NCI-H345 (cell line): ENCODE measurements at places on chromosomes 13 and 19.

GRCh38 chr13:113219256-113219940, 10.0 kb downstream of the CUL4A start:
- DNase-seq: no peak

DNA sequence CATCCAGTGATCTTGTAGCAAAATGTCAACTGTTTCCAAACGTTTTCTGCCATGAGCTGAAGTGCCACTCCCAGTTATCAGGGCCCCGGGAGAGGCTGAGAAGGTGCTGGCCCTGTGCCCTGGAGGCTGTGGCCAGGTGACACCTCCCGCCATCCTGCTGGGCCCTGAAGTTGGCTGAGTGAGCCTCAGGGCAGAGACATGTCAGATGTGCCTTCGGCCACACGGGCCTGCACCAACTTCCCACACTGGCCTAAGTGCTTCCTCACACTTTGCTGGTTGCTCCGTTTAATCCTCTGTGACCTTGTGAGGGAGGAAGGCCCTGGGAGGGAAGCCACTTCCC, 4.8 kb downstream of the ADPRHL1 start:
- DNase-seq: peak; percentile 38

DNA sequence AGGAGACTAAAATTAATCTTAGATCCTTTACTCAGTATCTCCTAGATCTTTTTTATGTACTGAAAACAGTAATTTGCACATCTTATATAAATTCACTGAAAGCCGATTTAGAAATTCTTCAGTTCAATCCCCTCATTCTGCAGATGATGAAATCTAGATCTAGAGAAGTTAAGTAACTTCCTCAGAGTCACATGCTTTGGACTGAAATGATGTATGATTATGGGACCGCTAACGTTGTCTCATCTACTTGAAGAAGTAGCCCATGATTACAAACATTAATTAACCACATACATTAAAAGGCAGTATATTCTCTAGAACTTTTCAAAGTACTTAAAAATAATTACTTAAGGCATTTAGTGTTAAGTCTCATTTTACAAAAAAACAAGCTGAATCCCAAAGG, 37.8 kb downstream of the ELF1 start:
- DNase-seq: no peak

DNA sequence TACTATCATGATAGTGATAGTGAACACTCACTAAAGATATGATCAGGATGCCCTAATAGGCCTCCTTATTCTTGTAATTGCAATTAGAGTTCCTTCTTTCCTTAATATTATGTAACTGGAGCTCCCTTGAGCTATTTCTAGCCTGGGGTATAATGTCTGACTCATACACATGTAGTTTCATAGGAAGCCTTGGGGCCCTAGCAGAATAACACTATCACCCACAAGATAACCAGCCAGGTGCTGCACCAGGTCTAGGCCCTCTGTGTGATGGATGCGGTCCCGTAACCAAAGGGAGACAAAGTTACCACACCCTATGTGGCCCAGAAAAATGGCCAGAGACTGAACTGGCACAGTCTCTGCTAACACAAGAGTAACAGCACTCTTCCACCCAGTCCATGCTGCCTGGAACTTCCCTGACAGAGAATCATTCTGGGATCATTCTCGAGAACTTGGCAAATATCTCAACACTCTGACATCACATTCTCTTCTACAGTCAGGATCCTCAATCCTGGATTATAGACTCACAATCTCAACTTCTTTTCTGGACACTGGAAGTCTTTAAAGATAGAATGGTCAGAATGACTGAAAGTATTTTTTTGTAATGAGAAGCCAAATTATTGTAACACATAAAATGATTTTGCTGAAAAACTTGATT, 32.6 kb upstream of the IGFL4 start:
- DNase-seq: no peak

GRCh38 chr19:57362419-57362818, 932 bp upstream of the TRAPPC2B start:
- DNase-seq: no peak

- no peak for DNase-seq
Observed at GRCh38 chr19:3478409-3479176, 1.7 kb downstream of the SMIM24 start.

- DNase-seq: no peak
Observed at GRCh38 chr13:97627566-97627965, 193.6 kb downstream of the RAP2A start.

DNA sequence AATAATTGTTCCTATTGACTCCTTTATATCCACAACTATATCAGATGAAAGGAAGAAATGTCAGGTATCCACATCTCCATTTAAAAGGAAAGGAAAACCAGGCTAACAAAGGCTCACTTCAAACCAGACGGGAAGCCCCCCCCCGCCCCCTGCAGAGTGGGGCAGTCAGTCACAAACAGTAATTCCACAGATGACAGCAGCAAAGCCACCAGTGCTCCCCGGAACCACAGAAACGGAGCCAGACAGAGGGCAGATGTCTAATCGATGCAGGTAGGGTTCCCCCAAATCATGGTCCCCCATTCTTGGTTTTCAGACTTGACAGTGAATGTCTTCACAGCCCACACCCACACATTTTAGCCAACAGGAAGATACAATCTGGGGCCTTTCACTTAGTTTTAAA, 100.8 kb downstream of the STK24 start:
- DNase-seq: no peak

DNA sequence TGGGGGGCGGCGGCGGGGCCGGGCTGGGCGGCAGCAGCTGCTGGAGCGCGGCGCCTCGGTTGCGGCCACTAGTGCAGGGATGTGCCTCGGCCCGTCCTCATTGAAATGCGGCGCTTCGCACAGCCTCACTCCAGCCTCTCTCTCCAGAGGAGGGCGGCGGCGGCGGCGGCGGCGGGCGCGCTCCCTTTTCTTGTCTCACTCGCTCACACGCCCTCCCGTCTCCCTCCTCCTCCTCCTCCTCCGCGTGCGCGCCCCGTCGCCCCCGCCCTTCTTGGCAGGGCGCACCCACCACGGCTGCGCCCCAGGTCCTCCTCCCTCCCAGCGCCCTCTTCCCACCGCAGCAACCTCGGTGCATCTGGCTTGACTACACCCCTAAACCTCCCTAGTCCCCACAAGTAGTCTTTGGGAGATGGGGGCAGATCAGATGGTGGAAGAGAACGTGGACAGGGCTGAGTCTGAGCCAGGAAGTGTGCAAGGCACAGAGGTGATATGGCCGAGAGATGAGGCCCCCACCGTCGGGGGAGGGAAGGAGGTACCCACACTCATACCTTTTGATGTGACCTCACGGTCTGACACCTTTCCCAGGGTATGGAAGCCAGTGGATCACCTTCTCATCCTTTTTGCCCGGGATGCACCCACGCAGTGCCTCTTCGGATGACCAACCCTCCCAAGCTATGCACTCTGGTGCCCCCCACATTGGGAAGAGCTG, at the start of gene DCLK1:
DCLK1 (minus strand) TSS at position 161 of the 709 bp plus-strand sequence.
- peak; percentile 38 for DNase-seq

DNA sequence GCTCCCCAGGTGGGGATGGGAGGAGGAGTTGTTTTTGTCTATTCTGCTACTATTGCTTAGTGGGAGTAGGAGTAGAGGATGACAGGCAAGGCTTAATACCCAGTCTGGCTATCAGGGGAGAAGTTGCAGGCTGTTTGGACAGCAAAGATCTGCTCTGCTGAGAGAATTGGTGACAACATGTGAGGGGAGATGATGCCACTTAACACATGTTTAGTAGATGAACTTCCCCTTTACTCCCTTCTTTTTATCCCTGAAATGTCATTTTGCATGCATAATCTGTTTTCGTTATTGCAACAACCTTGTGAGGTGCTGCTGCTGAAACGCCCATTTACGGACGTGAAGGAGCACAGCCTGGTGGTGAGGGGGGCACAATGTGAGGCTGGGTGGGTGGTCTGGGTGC, 3.0 kb upstream of the CYP4F12 start:
- no peak for DNase-seq

GRCh38 chr13:39789451-39789850, 134.0 kb downstream of the COG6 start:
- DNase-seq: no peak

DNA sequence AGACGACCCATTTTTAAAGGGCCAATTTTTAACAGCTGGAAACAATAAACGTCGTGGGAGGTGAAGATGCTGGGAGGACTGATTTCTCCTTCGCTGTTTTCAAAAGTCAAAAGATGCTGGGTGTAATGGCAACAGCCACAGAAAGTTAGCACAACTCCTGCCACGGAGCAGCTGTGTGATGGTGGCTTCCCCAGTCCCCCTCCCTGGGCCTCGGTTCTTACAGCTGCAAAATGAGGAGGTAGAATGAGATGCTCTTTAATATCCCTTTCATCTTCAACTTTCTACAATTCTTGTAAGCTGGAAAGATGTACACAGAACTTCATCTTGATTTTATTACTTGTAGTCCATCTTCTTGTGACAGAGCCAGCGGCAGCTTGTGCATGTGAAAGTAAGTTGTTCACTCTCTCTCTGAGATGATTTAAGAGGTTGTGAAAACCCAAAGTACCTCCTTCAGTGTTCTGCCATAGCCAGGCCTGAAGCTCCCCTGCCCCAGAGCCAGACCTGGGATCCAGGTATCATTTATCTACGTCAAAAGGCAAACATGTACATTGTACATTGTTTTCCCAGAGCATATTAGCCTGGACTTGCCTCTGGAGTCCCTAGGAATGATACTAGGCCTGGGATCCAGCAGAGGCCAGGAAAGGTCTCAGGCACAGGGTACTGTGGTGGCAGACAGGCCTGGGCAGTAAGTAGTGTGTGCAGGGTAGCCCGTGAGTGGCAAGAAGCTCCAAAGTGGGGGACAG, 3.4 kb upstream of the UBE2L5 start:
- no peak for DNase-seq
